ENCODE measurements at places on chromosomes 7 and 10.

- DNase-seq, result no peak
These were observed 5.4 kb downstream of the TFEC start for GRCh38 chr7:116024826-116025809.

- no peak for DNase-seq
These were observed 27.9 kb downstream of the TFPI2 start for GRCh38 chr7:93862651-93863050.

DNA sequence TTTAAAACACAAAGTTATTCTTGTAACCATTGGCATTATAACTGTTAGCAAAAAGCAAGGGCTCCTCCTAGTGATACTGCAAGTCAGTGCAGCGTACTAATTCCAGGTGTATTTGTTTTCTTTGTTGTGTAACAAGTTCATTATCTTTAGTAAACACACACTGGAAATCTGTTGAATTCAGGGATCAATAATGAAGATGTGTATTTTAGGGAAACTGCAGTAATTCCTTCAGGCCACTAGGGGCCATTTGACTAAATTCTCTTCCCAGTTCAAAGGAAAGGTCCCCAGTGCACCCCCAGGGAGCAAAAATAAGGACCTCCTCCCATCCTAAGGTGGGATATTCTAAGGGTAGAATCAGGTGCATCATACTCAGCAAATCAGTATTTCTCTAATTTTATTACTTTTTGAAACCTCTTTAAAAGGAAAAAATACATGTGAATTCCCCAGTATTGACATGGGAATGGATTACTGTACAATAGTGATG lies 158.6 kb upstream of the LYZL1 start:
- DNase-seq, result no peak

DNA sequence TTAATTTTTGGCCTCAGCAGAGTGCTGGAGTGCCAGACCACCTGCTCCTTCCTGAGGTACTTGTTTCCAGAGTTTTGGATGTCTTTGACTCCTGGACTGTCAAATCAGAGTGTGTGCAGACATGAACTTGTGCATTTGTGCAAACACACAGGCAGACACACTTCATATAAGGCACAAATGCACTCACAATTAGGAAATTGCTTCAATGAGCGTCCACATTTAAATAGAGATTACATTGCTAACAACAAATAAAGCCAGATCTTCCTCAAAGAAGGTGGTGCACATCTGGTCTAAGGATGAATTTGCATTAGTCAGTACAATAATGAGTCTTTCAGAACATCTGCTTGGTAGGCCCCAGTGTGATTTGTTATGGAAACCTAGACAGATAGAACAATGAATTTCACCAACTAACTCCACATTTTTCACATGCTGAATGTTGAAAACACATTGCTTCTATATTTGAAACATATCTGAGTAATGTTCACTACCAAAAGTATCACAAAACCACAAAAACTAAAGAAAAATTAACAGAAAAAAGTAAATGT lies 266.7 kb upstream of the INHBA start:
- DNase-seq, result no peak

- DNase-seq, result no peak
These were observed 10.3 kb upstream of the WDR86 start for GRCh38 chr7:151420144-151420543.

- DNase-seq, result no peak
These were observed 39.0 kb downstream of the AP5Z1 start for GRCh38 chr7:4814433-4814832.

DNA sequence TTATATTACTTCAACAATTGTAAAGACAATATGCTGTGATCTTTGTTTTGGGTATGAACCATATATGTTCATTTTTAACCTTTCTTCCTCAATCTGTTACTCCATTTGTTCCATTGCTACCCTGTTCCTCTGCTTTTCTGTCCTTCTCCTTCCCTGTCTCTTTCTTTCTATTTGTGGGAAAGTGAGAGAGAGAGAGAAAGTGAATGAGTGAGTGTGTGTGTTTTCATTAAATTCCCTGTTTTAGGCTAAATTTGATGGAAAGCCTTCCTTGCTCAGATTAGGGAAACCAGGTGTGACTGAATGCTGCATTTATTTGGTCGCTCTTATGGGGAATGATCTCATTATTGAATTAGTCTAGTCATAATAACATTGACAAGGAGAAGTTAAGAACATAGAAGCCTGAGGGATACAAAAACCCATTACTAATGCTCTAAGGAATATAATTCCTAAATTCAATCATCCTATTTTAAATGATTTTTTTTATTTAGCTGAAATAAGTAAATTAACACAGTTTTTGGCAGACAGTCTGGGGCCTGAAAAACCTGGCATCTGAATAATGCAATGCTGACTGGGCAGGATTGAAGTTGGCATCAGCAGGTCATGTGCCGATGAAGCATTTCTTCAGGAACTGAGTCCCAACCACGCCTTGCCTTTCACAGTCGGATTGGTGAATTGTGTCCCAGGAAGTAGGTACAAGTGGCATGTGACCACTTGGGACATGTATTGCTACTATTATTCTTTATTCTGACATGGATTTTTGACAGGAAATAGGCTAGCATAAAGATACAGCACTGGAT lies 117.6 kb upstream of the LRGUK start:
- DNase-seq, result no peak

GRCh38 chr7:110867771-110868170 lies 223.2 kb upstream of the LRRN3 start:
- no peak for DNase-seq

GRCh38 chr7:150983893-150984368 lies 5.8 kb upstream of the KCNH2 start:
- no peak for DNase-seq

DNA sequence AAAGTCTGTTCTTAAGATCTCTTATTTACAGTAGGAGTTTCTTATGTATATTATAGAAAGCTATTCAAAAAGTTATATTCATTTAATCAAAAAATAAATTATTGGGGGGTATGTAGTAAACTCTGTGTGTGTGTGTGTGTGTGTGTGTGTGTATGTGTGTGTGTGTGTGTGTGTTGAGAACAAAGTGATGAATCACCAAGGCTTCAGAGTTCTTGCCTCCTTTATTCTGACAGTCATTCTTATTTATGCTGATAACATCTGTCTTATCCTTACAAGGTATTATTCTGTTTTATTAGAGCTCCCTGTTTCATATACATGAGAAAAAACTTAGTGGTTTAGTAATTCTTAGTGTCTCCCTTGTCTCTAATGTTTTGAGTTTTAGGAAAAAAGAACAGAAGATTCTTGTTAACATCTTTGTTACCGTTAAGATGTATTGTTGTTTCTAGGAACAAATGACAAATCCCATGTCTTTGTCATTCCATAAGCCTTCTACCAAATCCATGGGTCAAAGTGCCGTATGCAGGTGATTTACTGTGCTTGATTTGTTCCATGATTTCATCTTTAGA lies 424.0 kb downstream of the EXOC4 start:
- no peak for DNase-seq

DNA sequence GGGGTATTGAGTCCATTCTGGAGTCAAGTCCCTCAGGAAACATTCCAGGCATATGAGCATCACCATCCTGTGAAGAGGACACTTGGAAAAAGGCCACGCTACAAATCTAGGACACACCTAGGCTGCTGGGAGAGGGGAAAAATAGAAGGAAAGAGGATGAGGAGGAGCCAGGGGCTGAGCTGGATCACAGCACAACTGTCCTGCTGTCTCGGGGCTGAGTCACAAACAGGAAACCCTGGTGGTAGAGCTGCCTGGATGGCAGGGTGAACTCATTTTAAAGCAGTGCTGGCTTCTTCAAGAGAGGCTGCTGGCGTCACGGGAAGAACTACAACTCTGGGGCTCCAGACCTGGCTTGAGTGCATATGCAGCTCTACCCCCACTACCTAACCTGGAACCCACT lies 151.5 kb downstream of the RNF216 start:
- no peak for DNase-seq

GRCh38 chr10:125160856-125161706 lies 718 bp upstream of the CTBP2 start:
- DNase-seq, result no peak

DNA sequence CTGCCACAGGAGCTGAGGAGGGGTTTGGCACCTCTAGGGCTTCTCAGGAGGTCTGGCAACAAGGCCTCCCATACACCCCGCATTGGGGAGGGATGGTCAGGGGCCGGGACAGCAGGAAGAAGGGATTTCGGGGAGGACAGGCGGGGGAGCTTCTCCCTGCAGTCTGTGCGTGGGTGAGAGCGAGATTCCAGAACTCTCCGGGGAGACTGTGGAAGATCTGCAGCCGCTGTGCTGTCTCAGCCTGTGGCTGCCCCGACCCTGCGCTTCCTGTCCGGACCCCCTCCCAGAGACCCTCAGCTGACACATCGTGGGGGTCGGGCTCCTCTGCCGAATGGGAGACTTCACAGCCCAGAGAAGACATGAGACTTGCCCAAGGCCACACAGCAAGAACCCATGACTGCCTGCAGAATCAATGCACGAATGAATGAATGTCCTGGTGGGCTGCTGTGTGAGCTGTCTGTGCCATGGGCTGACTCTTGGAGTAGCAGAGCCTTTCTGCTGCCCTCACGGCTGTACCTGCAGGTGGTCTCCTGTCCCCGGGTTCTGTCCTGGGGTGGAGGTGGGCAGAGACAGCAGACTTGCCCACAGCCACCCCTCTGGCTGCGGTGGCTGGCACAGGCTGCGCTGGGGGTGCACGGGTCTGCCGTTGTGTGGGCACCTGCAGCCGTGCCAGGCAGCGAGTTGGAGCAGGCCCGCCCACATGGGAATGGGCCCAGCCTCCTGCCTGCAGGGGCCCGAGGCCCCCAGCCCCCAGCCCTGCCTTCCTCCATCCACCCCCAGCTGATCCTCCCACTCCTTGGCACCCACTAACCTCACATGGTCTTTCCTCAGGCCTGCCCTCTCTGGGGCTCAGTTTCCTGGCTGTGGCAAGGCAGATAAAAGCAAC lies 16.3 kb upstream of the LFNG start:
- no peak for DNase-seq
